ELF-1 (cell line): ENCODE measurements at places on chromosomes 13 and 19.

DNA sequence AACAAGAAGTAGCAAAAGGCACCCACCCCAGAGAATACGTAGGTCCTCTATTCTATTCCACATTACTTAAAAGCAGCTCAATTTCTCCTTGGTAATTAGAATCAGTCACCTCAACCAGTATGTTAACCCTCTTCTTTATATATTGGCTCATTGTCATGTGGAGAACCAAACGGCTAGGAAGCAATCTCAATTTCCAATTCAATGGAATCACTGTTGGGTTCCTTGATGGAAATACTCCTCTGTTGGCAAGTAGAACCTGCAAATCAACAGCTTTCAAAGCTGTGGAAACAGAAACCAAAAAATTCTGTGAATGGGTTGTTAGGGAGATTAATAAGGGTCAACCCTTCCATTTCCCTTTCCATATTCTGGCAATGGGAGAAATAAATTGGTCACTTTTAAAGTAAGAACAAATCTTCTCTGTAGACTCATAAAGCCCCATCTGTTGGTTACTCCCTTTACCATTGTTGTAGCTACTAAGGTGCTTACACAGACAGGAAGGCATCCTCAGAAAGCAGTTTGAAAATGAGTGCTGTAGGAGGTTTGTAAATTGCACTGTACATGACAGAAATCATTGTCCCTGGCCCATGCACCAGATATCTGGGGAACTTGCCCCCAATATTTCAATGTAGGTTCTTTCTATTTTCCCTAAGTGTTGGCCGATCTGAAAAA lies 138.6 kb upstream of the UFM1 start:
- peak; percentile 11 for DNase-seq

DNA sequence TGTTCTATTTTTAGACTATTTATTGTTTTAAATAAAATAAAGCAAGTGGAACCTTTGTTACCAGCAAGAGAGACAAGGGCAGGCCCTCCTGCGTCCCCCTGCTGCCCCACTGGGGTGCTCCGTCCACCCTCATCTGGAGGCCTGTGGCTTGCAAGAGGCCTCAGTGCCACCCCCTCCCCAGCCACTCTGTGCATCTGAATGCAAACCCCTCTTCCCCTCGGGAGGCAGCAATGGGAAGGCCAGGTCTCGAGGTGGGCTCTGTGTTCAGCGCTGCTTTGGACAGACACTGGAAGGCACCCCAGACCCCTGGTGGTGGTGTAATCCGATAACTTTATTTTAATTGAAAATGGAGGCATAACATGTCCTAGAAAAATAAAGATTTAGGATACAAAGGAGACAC lies 4.6 kb downstream of the SIX5 start:
- DNase-seq, result no peak

DNA sequence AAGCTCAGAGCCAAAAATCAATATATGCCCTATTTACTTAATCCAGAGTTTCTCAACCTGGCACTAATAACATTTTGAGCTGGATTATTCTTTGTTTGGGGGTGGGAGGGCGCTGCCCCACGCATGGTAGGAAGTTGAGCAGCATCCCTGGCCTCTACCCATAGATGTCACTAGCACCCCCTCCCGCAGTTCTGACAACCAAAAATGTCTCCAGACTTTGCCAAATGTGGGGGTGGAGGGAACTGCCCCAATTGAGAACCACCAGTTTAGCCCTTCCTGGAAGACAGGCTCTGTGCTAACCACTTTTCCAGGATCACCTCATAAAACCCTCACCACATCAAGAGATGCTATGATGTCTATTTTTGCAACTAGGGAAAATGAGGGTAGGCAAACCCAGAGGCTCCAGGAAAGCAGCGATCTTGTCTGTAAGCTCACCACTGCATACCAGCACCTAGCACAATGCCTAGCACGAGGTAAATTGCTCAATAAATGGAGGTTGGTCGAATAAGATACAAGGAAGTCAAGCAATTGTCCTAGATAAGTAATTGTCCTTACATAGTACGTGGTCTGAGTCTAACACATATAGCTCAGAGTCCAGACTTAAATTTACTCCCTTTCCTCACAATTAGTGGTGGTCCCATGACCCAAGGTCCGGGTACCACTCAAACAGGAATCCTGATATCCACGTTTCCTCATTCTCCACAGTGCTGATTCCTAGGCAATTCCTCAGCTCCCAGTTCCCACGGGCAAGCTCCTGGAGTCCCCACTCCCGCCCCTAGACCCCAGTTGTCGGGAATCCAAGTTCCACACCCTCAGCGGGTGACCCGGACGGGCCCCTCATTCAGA lies 892 bp downstream of the TRIR start:
- peak; percentile 34 for DNase-seq

DNA sequence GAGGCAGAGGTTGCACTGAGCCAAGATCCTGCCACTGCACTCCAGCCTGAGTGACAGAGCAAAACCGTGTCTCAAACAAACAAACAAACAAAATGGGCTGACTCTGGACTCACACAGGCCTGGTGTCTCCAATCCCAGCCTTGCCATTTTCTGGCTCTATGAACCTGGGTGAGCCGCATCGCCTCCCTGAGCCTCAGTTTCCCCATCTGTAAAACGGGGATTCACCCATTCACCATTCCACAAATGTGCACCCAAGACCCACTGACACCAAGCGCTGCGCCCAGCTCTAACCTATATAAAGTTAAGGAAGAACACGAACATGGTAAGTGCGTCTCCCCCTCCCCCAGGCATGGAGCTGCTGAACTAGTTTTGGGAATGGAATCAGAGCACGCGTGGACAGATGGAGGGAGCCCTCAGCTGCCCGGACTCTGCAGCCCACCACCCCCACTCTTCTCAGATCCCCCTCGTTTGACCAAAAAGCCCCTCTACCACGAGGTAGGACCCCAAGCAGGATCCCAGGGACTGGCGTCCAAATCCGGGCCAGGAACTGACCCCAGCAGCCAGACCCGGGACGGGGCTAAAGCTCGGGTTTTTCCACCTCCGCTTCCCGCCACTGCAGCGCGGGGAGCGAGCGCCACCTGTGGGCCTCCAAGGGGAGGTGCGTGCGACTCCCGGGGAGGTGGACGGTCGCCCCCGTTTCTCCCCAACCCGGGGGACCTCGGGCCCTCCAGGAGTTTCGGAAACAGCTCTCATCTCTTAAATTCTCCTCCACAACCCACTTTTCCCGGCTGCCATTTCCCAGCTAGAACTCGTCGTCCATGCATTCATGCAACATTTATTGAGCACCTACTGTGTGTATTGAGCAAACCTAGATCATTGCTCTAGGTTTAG lies 33.0 kb upstream of the ADGRE5 start:
- DNase-seq, result peak; percentile 73

- DNase-seq, result no peak
These were observed 19.9 kb upstream of the ELAVL1 start for GRCh38 chr19:8025316-8025715.

- no peak for DNase-seq
These were observed 678 bp downstream of the BCAT2 start for GRCh38 chr19:48810151-48810550.

GRCh38 chr13:40386586-40386985 lies 279.9 kb downstream of the FOXO1 start:
- no peak for DNase-seq

GRCh38 chr19:46297700-46298478 lies 1.0 kb downstream of the HIF3A start:
- DNase-seq, result no peak

DNA sequence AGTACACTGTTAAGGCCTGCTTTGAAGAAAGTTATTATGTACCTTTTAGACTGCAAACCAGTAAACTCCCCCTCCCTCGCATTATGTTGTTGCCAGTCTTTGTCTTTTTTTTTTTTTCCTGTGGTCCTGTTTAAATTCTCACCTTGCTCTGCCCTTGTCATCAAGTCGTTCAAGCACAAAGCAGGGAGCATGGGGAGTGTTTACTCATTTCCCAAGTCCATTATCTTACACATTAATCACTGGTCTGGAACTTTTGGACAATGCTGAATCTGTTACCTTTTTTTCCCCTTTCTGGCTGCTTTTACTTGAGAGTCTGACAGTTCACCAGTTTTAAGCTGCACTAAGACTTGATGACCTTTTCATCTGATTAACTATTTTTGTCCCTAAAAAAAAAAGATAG lies 108.2 kb downstream of the DACH1 start:
- DNase-seq, result no peak

- DNase-seq, result no peak
These were observed 45.1 kb upstream of the DOCK9 start for GRCh38 chr13:99022941-99023340.

DNA sequence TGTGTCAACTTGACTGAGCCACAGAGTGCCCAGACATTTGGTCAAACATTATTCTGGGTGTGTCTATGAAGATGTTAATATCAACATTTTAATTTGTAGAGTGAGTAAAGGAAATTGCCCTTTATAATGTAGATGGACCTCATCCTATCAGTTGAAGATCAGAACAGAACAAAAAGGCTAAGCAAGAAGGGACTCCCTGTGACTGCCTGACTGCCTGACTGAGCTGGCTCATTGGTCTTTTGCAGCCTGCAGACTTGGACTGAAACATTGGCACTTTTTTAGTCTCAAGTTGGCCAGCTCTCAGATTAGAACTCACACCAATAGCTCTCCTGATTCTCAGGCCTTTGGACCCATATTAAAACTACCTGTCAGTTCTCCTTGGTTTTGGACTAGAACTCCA lies 600.4 kb upstream of the SLITRK6 start:
- peak; percentile 6 for DNase-seq

DNA sequence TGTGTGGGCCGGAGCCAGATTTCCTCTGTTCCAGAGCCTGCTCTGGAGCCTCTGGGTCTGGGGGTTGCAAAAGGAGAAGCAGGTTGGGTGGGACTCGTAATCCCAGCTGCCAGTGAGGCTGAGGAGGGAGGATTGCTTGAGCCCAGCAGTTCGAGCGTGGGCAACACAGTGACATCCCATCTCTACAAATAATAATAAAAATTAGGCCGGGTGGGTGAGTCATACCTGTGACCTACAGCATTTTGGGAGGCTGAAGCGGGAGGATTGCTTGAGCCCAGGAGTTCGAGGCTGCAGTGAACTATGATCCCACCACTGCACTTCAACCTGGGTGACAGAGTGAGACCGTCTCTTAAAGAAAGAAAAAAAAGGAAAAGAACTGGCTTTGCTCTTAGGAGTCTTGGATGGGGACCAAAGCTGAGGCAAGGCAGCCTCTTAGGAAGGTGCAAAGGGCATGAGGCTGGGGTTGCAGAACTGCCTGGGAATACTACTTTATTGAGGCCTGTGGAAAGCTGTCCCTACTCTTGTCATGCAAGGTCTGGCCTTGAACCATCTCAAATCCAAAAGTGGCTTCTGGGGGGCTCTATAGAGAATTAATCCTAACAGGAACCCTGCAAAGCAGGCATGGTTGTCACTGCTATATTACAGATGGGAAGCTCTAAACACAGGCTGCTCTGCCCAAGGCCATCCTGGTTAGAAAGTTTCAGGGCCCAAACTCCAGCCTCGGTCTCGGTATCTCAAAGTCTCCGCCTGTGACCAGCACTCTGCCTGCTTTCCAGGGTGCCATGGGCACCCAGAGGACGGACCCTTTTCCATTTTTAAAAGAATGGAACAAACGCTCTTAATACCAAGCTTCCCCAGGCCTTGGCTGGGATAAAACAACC lies 880 bp upstream of the C19orf12 start:
- DNase-seq, result peak; percentile 46

DNA sequence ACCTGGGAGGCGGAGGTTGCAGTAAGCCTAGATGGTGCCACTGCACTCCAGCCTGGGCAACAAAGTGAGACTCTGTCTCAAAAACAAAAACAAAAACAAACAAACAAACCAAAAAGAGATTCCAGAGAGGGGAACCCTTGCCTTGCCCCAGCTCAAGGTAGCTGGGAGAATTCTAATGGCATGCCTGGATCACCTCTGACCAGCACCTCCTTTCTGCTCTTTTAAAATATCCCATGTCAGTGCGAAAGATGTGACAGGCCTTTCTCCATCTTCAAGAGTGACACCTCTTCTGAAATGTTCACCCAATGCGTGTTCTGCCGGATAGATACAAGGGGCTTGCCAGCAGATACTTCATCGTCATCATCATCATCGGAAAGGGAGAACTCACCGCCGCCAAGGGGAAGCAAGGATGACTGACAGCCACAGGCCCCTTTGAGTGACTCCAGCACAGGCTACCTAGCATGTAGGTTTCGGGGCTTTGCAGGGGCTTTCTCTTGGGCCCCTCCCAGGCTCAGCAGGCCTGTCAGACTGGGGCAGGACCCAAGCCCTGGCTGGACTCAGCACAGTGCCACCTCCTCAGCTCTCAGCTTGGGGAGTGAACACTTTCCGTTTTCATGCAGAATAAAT lies 18.9 kb upstream of the LRP3 start:
- DNase-seq, result no peak
